Stimulated activated CD4-positive, alpha-beta T cell treated with anti-CD3 and anti-CD28 coated beads, TNF-alpha, amount 100 ng/mL, for 4 hours (primary cell): ENCODE measurements at places on chromosomes 16 and 17.

GRCh38 chr17:45380046-45380765 is 52.5 kb downstream of the ARHGAP27 start:
- DNase-seq: no peak

DNA sequence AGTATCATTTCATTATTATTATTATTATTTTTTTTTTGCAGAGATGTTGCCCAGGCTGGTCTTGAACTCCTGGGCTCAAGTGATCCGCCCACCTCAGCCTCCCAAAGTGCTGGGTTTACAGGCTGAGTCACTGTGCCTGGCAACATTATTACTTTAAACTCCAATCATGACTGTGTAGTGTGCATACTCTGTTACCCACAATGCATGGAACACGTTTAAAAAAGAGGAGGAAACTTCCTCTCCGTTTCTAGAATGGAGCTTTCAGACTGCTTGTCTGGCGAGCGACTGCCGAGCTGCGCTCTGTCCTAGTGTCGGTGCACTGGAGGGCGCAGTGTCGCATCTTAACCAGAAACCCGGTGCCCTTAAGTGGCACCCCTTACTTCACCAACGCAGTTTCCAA is 22.1 kb upstream of the FASN start:
- no peak for DNase-seq

- no peak for DNase-seq
These were observed 100.8 kb upstream of the XYLT1 start for GRCh38 chr16:17571499-17572093.

DNA sequence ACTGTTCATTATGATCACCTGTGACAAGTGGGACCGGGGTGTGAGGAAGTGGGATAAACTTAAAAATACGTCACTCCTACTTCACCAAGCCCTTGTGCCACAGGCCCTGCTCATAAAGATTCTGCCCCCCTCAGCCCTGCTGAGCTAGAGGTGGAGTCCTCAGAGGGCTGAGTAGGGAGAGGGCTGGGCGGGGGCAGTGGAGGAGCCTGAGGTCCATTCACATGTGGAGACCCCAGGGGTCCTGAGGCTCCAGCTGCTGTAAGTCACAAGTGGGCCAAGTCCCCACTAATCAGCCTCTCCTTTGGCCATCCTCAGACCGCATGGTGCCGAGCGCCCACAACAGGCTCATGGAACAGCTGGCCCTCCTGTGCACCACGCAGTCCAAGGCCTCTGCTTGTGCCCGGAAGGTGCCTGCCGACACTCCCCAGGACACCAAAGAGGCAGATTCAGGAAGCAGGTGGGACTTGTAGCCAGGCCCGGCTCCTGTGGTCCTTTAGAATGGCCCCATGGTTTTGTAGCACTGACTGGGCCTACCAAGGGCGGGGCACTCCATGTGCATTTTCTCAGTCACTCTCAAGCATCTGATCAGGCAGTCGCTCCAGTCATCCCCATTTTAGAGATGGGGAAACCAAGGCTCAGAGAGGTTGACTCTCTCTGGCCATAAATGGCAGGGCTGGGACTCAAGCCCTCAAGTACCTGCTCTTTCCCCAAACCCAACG is 10.4 kb downstream of the DNAAF8 start:
- no peak for DNase-seq

GRCh38 chr16:73692861-73693260 is 603.8 kb upstream of the PSMD7 start:
- DNase-seq: no peak

GRCh38 chr16:8986818-8987191 is 23.1 kb upstream of the USP7 start:
- no peak for DNase-seq
